ENCODE measurements at places on chromosomes 11 and 22.

DNA sequence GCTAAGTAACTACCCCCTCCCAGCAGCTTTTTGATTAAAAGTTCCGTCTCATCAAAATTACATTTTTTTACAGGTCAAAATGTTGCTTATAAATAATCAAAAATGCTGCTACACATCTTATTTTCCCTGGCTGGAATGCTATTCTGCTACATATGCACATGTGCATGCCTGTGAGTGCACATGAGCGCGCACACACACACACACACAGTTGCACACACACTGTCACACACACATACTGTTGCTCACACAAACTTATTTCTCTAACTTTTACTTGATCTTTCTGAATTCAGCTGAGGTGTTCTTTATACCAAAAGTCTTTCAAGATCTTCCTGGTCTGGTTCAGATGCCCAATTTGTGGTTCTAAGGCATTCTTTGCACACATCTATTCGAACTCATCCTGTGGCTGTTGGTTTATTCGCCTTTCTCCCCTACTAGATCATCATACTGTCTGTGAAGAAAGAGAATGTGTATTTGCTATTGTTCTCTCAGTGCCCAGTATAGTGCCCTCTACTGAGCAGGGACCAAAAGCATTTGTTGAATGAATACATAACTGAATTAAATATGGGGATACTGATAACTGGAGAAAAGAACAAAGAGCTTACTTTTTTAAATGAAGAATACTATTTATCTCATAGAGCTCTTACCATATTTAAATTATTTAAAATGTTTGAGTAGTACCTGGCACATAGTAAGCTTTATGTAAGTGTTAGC, 68.1 kb upstream of the CCDC179 start:
- DNase-seq = no peak

DNA sequence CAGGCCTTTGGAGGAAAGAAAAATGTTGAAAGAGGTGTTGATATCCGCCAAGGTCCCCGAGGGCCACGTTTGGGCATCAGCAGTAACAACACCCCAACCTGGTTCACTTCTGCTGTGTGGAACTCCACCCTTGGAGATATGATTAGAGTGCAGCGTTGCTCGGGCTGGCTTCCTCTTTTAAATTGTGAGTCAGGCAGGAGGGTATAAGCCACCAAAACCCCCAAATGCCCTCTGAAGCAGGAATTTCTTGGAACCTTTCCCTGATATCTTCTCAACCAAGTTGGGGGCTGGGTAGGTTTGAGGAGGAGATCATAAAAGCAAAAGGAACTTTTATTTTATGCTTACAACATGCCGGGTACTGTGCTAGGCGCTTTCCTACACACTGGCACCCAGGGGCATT, 6.4 kb upstream of the C11orf96 start:
- no peak for DNase-seq

DNA sequence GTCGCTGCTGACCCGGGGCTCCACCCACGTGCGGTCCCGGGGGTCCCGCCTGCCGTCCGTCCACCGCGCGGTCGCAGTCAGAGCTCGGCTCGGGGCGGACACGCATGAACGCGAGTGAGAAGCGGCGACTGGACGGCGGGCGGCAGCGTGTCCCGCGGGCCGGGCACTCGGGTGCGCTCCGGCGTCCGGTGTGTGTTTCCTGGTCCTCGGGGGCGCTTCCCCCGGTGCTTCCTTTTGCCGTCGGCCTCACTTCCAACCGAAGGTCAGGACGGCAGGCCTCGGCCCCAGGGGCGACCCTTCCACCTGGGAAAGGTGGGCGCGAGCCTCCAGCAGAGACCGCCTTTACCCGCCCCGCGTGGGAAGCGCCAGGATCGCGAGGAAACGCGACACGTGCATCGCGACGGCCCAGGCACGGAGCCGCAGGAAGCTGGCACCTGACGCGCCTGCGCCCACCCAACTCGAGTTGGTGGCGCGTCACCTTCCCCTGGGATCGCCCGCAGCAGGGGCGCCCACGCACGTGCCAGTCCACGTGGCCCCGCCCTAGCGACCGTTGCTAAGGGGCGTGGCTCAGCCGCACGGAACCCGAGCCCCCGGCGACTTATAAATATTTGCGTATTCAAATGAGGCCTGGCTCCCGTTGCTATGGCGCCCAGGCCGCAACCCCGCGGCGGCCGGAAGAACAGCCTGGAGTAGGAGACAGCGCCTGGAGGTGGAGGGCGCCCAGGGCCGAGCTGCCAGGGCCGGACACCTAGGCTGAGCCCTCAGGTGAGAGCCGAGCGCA, at the start of gene LRRC56:
Gene LRRC56, plus strand, starts transcription at position 687 of the 781 bp plus-strand sequence. CDS start 3,158 bp downstream, outside the sequence.
- peak; percentile 79 for DNase-seq

DNA sequence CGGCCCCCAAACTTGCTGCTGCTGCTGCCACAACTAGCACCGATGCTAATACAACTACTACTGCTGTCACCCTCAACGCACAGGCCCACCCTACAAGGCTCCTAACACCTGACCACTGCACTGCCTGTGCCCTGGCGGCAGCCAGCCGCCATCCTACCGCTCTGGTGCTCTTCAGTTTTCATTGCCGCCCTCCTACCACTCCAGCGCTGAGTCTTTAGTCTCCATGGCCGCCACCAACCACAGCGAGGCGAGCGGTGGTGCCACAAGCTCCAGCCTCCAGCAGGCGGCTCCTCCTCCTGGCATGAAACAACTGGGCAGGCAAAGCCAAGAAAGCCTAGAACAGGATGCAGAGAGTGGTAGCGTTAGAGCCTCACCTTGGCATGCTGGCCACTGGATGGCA, 5.0 kb upstream of the RFPL3 start:
- DNase-seq = no peak

- DNase-seq = no peak
These were observed 27.2 kb downstream of the TMPRSS6 start for GRCh38 chr22:37082251-37082873.
